Naive thymus-derived CD4-positive, alpha-beta T cell (primary cell): ENCODE measurements at places on chromosomes 12 and 14. TPM values are rescaled to one million over a fixed set of nuclear protein-coding genes. Genes with fewer than 3 reads are reported as not detected.

- DNase-seq = no peak
These were observed 7.5 kb downstream of the TMEM52B start for GRCh38 chr12:10186299-10186698.

DNA sequence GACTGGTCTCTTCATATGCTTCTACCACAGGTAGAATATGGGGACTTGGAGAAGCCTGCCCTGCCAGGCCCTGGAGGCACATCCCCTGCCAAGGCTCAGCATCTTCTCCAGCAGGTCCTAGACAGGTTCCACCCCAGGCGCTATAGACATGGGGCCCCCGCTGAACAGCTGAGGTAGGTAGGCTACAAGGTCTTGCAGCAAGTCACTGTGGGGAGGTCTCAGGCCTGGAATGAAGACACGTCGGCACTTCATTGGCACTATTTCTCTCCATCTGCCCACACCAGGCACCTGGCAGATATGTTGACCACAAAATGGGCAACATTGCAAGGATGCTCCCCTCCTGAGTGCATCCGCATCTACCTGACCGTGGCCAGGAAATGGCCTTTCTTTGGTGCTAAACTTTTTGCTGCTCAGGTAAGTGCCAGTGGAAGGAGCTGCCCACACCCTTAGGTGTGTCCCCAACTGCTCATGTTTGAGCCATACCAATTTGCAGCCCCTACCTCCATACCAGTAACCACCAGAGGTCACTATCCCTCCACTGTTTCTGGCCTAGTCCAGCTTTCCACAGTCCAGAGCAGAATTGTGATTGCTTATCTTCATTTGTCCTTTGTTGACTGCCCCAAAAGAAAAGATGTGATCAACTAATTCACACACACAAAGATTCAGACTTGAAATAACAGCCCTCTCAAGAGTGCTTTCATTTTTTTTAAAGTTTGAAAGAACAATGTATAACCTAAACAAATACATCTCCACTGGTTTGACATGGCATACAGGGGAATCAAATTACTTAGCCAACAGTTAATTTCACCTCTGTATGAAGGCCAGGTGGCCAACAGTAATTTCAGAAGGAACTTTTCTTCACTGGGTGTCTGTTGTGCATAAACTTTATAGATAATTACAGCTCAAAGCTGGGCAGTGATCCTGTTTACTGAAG is 16.1 kb downstream of the PIGH start:
- peak; percentile 26 for DNase-seq

DNA sequence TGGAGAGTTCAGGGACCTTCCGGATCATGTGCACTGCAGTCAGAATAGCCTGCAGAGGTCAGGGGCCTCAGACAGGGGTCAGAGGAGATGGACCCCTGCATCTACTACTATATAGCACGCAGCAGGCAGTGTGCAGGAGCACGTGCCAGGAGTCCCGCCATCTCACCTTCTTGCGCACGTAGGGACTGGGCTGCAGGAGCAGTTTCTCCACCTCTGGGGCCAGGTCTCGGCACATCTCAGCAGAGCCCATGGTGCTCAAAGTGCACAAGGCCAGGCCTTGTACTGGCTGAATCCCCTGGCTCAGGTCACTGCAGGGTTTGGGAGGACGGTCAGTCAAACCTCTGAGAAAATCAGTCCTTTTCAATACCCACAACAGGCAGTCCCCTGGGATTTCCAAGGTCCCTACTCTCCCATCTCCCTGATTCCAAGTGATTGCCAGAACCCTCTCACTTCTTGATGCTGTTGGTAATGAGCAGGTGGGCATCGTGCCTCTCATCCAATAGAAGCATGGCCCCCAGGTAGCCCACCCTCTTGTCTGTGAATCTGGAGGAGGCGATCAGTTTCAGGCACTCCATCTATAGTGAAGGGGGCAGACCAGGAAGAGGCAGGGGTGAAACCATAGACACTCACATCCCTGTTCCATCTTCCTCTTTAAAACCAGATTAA is 1.3 kb downstream of the AP1G2 start:
- no peak for DNase-seq

DNA sequence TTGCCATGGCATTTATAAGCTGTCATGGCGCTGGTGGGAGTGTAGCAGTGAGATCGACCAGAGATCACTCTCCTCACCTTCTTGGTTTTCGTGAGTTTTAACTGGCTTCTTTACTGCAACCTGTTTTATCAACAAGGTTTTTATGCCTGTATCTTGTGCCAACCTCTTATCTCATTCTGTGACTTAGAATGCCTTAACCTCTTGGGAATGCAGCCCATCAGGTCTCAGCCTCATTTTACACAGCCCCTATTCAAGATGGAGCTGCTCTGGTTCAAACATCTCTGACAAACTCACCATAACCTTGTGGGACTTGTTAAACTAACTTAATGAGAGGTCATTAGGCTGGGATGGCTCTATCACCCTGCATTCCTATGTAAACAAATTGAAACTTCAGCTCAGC is 151.3 kb downstream of the CAND1 start:
- no peak for DNase-seq

DNA sequence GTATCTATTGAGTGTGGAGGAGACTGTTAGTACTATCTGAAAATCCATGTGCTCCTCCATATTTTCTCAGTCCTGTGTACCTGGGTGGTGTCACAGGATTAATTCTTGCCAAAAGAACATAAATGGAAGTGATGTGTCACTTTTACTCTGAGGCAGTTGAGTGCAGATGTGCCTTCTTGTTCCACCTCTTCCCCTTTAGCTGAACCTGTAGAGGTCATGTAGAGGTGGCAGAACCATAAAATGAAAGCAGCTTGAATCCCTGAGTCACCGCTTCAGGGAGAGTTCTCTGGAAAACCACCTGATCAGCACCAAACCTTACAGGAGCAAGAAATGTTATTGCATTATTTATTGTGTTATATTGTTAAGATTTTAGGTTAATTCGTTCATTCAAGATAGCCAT is 14.7 kb upstream of the SLC25A3 start:
- no peak for DNase-seq

DNA sequence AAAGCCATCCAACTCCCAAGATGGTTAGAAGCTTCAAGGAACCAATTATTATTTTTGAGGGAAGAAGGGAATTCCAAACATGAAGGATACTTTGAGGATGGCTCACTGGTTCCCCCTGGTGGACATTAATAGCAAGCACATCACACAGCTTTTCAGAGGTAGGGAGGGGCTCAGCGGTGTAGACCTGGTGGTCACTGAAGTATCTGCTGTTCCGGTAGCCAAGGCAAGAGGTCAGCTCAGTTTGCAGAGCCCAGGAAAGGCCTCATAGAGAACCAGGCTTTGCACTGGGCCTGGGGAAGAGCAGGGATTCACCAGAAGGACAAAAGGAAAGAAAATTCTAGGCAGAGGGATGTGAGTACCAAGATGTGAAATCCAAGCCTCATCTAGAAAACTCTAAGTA is 118.7 kb downstream of the KSR2 start:
- DNase-seq = no peak

DNA sequence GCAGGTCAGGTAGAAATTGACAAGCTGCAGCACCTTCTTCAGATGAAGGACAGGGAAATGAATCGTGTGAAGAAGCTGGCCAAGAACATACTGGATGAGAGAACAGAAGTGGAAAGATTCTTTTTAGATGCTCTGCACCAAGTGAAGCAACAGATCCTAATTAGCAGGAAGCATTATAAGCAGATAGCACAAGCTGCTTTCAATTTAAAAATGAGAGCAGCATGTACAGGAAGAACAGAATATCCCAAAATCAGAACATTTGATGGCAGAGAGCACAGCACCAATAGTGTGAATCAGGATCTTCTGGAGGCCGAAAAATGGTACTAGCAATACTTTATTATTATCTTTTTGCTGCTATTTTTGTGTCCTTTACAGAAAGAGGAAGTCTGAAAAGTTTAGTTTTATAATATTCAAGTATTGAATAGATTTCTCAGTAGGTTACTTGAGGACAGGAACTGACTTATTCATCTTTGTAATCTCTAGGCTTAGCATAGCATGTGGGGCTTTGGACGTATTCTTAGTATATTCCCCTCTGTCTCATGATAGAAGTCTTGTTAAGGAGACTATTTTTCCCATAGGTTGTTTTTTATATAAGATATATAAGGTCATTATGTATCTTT is 30.8 kb downstream of the BBOF1 start:
- DNase-seq = no peak

DNA sequence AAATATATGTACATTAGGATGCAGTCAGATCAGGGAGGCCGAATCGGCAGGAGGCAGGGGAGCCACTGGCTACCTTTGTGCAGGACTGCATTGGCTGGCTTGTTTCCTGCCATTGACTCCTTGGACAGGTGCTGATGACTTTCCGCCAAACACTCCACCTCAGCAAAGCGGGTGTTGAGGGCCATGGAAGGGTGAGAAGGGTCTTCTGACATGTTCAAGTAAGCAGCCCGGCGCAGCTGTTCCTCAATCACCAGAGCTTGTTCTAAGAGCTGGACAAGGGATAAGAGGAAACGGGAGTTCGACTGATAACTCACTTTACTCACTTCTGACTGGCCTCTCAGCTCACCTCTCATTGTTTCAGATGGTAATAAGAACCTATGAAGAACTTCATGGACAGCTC is 4.9 kb upstream of the NOP2 start:
- no peak for DNase-seq

- peak; percentile 18 for DNase-seq
These were observed 16.8 kb upstream of the ITPK1 start for GRCh38 chr14:93132472-93133065.

Gene FERMT2
- 0.49 TPM for total RNA-seq

DNA sequence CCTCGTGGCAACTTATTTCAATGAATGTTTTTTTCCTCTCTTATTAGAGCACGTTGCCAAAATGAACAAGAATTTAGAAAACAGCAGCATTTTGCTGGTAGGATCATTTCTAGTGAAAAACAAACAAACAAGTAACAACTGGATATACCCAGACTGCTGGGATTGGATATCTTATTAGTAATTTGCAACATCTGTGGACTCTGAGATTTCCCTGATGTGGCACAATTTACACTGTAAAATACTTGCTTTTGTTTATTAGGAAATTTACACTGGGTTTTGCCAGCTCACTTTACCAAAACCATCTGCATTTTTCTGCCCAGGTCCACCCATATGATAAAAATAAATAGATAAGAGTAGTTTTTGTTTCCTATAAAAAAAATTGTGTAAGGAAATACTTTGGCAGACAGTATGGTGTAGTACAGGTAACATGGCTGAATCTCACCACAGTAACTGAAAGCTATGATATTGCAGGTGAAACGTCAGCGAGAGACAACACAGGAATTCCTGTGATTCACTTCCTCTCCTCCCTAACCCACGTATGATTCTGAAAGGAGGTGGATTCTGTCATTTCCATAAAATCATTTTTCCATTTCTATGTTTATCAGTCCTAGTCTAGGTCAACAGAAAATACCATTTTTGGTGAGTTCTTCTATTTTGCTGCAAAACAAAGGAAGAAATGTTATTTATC is 176.2 kb upstream of the NOVA1 start:
- DNase-seq = no peak

DNA sequence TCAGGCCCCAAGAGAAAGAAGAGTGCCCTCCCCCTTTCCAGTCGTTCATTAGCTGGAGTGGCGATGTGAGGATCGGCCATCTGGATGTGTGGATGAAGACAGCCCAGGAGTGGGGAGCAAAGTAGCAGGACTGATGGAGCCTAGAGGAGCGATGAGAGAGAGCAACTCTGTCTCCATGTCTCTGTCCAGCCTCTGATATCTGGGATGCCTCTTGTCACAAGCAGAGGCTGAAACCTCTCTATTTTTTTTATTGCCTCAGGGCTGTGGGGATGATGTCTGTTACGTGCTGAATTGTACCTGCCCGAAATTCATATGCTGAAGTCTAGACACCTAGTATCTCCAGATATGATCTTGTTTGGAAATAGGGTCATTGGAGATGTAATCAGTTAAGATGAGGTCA is 2.7 kb downstream of the SERPINA11 start:
- DNase-seq = no peak

DNA sequence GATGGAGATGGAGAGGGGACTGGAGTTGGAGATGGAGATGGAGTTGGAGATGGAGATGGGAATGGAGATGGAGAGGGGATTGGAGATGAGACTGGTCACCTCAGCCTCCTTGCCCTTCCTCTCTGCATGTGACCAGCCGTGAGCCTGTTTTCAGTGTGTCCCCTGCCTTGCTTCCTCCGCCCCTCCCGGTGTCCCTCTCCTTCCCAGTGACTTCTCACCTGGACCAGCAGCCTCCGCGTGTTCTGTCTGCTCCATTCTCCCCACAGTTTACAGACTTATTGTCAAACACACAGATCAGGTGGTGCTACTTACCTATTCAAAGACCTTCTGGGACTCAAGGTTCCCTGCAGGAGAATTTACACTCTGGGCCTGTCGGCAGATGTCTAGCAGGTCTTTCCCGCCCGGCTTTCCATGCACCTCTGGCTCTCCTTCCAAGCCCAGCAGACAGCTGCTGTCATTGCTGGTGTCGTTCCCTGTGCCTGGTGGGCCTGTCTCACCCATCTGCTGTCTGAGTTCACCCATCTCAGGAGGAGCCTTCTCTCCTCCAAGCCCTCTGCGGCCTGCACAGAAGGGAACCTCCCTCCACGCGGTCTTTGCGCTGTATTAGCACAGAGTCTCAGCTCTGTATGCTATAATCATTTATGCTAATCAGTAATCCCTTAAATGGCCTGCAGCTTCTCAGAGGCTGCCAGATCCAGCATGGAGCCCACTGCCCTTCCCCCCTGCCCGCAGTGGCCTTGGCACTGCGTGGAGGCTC is 62.1 kb downstream of the ADGRD1 start:
- DNase-seq = no peak

Gene TPPP2
- not detected for total RNA-seq

DNA sequence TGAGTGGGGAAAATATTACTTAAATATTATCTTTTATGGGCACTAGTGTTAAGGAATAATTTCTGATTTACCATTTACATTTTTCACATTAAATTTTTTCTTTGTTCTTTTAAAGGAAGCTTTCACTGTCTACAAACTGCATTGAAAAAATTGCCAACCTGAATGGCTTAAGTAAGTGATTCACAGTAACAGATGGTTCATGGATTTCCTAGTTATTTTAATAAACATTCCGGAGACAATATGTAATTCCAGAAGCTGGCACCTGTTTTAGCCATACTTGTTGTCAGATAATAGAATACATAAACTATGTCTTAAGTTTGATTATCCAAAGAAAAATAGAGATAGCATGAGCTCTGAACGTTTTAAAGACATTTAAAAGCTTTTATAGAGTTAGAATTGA is 17.1 kb downstream of the DNAL1 start:
- no peak for DNase-seq

DNA sequence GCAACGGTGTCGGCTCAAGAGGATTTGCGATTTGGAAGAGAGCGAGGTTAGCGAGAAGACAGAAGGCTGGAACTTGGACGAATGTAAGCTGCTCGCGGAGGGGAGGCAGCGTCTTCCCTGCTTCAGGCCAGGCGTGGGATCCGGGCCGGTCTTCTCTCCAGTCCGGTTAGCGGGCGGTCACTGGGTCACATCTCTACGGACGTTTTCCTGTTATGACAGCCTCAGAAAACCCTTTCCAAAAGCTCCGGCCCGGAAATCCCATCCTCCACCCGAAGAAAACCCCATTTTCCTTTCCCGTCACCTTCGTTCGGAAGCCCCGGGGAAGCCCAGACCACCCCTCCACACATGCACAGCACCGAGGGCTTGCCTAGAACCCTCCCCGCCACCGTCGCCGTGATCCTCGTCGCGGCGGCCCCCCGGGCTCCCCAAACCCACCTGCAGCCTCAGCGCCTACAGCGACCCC is 268 bp downstream of the NDUFB1 start:
- no peak for DNase-seq
